ENCODE measurements at places on chromosomes 5 and 9. TPM values are rescaled to one million over a fixed set of nuclear protein-coding genes. Genes with fewer than 3 reads are reported as not detected.

DNA sequence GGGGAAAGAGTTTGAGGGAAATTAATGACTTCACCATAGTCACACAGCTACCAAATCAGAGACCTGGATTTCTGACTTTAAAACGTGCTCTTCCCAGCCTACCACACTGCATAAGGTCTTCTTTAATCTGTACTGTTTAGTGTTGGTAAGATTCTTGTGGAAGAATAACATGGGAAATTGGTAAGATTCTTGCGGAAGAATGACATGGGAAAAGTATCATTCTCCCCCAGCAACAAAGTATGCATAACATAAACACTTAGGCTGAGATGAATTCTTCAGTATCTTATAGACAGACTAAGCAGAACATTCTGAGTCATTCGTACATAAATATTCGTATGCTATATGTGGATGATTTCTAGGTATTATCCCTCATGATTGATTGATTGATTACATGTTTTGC lies 170.4 kb downstream of the FOCAD start:
- H3K4me3 ChIP-seq = no peak overlapping the region
- H3K27me3 ChIP-seq = no peaks in the 10 kb centered on the region
- peaks cover 25% of the 10 kb centered on the region for H3K36me3 ChIP-seq
- no peak overlapping the region for H3K27ac ChIP-seq
- DNase-seq = no peak

CDH18 gene
- total RNA-seq = not detected

DNA sequence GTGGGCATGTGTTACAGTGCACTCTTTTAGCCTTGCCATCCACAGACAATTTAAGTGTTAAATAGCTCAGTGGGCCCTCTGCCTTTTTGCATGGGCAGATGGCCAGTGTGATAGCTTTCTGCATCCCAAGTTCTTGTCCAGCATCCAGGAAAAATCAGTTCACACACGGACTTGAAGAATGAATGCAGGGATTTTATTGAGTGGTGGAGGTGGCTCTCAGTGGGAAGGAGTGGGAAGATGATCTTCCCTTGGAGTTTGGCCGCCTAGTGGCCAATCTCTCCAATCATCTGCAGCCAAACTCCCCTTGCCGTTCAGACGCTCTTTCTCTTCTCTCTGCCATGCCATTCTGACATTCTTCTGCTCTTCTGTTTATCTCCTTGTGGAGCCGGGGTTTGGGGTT lies 322.4 kb upstream of the GRAMD2B start:
- H3K36me3 ChIP-seq = no peaks in the 10 kb centered on the region
- no peak overlapping the region for H3K27ac ChIP-seq
- H3K4me1 ChIP-seq = no peaks in the 10 kb centered on the region

- DNase-seq = no peak
- H3K27me3 ChIP-seq = peaks cover 4% of the 10 kb centered on the region
- no peak overlapping the region for H3K4me3 ChIP-seq
- H3K27ac ChIP-seq = no peak overlapping the region
- no peaks in the 10 kb centered on the region for H3K36me3 ChIP-seq
- H3K4me1 ChIP-seq = no peaks in the 10 kb centered on the region
These were observed 404.4 kb downstream of the ICE1 start for GRCh38 chr5:5826911-5827310.

GRCh38 chr9:99826579-99826978 lies 4.9 kb downstream of the NR4A3 start:
- H3K27ac ChIP-seq = no peak overlapping the region
- H3K4me3 ChIP-seq = no peak overlapping the region
- peaks cover 16% of the 10 kb centered on the region for H3K27me3 ChIP-seq
- peaks cover 53% of the 10 kb centered on the region for H3K4me1 ChIP-seq
- no peak for DNase-seq

DNA sequence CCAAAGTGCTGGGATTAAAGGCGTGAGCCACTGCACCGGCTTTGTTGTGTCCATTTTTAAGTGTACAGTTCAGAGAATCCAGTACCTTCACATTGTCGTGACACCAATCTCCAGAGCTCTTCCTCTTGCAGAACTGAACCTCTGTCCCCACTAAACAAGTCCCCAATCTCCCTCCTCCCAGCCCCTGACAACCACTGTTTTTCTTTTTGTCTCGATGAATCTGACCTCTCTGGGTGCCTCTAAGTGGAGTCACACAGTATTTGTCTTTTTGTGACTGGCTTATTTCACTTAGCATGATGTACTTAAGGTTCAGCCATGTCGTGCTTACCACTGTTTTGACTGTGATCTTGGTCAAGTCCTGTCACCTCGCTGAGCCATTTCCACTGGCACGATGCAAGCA lies 1.6 kb downstream of the WDR38 start:
- peaks cover 6% of the 10 kb centered on the region for H3K36me3 ChIP-seq
- H3K4me1 ChIP-seq = peaks cover 22% of the 10 kb centered on the region

DNA sequence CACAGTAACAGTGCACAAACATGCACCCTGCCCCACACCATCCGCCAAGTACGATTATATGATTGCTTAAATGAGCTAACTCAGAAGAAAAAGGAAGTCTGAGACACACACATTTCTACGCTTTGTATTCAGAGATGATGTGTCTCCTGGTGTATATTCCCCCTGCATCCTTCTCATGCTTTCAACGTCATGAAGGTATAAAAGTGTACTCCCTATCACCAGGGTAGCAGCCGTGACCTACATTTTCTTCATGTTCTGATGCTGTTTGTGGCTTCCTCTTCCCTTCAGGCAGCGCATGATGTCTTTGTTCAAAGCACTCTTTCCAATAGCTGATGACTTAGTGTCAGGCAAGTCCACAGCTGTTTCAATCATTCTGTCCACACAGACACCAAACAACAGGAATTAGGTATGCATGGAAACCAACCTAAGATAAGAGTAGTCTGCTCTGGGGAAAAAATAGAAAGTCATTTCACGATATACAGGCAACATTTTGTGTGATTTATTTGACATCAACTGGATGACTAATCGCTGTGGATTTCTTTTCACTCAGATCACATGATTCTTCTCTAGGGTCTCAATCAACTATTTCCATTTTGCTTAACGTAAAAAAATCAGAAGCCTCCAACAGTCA lies 269.4 kb upstream of the PTGER4 start:
- H3K27me3 ChIP-seq = no peaks in the 10 kb centered on the region
- H3K4me3 ChIP-seq = peak overlapping the region; percentile 80
- H3K36me3 ChIP-seq = peaks cover 7% of the 10 kb centered on the region
- peak; percentile 74 for DNase-seq

ACOT12 gene
- not detected for total RNA-seq

Data from natural killer cell treated with Interleukin-12 subunit alpha and Interleukin-12 subunit beta and Interleukin-15 and Interleukin-18, amount 100 ng/mL, for 72 hours (primary cell).